ENCODE measurements at places on chromosomes 4 and X.
A peak's percentile ranks its signal among the peaks of the same experiment; 100 is the strongest.

- no peak for DNase-seq
Measured at GRCh38 chr4:92501456-92501855, 197.7 kb downstream of the GRID2 start.

GRCh38 chr4:155914782-155915181 lies 11.3 kb downstream of the TDO2 start:
- no peak for DNase-seq

- DNase-seq: no peak
Measured at GRCh38 chr4:150145946-150146340, 67.7 kb downstream of the DCLK2 start.

GRCh38 chrX:78514852-78515251 lies 144.3 kb downstream of the RTL3 start:
- DNase-seq: no peak

DNA sequence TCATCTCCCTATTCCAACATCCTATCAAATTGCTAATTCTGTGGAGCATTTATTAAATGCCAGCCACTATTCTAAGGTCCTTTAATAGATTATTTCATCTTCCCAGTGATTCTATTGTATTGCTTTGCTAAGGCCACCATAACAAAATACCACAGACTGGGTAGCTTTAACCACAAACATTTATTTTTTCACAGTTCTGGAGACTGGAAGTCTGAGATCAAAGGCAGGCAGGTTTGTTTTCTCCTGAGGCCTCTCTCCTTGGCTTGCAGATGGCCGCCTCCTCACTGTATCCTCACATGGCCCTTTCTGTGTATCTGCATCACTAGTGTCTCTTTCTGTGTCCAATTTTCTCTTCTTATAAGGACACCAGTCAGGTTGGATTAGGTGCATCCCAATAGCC lies 64.5 kb downstream of the CPE start:
- DNase-seq: no peak

DNA sequence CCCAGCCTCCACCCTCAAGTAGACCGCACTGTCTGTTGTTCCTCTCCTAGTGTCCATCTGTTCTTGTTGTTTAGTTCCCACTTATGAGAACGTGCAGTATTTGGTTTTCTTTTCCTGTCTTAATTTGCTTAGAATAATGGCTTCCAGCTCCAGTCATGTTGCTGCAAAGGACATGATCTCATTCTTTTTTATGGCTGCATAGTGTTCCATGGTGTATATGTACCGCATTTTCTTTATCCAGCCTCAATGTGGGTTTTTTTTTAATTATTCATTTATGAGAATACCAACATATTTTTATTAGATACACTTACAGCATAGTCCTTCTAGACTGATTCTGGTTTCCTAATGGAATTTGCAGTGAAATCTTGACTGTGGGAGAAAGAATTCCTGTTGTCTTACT lies 1.3 kb downstream of the VMA21 start:
- no peak for DNase-seq

DNA sequence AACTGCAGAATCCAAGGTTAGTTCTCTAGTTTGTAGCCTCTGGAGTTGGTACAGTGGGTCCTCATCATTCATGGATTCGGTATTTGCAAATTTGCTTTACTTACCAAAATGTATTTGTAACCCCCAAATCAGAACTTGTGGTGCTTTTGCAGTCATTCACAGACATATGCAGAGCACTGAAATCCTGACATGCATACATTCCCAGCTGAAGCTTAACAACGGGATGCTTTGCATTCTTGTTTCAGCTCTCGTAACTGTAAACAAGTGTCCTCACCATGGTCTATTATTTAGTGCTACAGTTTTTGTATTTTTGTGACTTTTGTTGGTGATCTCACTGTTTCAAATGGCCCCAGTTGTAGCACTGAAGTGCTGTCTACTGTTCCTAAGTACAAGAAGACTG lies 16.1 kb downstream of the BEND4 start:
- DNase-seq: no peak

- DNase-seq: no peak
Measured at GRCh38 chrX:19280636-19281035, 63.1 kb upstream of the PDHA1 start.

GRCh38 chrX:132631579-132632232 lies 142.9 kb upstream of the MBNL3 start:
- DNase-seq: no peak

DNA sequence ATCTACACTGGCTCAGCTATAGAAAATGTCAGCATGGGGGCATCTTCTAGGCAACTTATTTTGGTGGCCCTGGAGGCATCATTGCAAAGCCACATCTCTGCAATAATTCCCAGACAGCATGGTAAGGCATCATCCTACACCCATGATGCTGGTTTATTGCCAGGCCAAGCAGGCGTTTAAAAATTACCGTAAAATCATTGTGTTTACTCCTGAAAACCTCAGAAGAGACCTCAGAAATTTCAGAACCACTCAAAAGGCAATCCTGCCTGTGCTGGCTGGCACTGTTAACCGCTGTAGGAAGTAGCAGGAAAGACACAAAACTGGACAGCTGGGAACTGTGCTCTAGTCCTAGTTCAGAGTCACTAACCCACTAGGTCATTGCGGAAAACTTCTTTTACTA lies 63.2 kb downstream of the MID1 start:
- no peak for DNase-seq

DNA sequence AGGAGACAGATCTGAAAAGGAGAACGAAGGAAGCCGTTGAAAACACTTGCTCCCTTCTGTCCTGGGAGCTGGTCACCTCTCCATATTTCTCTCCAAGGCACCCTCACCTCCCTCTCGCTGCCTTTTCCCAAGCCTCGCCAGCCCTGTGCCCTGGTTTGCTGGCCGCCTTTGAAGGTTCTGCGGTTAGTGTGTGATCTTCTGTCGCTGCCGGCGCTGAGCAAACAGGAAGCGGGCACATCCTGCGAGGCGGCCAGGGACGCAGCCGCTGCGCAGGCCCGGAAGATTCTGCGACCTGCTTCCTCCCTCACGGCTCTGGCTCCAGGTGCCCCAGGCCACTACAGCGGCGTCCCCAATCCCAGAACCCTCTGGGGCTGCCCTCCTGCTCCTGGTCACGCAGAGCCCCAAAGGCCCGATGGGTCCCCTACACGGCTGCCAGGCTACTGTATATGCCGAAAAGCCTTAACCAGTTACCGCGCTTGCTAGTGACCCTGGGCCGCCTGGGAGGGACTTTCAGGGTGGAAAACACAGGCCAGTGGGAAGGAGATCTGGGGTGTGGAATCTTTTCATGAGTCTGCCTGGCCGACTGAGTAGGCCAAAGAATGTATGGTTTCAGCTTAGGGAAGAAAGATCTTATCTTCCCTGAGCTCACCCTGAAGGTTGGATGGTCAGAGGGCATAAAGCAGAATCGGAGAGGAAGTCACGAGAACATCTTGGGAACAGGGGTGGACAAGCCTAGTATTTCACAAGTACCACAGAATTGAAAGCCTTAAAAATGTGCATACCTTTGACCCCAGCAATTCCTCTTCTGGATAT lies 2.3 kb upstream of the SASH3 start:
- peak; percentile 70 for DNase-seq

GRCh38 chr4:5357870-5358269 lies 306.6 kb downstream of the STK32B start:
- no peak for DNase-seq

DNA sequence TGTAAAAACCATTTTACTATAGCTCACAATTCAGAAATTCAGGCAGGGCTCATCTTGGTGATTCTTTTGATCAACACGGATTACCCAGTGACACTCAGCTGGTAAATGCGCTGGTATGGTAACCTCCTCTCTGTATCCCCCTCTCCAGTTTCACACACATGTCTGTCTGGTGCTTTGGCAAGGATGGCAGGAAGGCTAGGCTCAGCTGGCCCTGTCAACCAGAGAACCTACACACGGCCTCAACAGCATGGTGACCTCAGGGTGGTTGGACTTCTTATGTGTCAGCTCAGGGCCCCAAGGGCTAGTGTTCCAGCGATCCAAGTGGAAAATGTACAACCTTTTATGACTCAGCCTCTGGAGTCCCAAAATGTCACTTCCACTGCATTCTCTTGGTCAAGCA lies 55.7 kb upstream of the EOLA2 start:
- no peak for DNase-seq

DNA sequence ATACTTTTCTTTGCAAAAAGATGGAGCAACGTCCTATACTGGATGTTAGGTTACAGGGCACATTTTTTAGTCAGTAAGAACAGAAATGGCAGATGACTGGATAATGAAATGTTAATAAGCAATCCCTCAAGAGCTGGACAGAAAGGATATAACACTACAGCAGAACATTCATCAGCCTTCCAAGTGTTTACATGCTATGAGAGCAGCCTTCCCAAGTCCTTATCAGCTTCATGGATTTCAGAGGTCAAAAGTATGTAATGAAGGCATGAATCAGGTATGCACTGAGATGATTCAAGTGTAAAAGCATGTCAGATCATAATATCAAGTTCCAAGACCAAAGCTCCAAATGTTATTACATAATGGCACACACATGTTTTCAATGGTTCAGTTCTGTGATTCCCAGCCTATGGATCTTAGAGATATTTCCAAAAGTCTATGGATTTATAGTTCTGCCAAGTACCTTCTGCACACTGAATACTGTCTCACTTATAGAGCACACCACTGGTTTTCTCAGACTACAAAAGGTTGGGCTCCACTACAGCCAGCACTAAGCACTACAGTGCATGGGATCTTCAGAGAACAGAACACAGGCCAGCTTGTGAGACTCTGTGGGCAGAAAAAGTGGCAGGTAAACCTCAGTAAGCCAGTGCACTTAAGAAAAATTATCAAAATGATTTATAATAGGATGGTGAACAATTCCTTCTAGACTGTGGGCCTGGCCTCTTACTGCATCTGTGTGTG lies 49.2 kb downstream of the GPC4 start:
- no peak for DNase-seq

GRCh38 chr4:128832243-128832625 lies 22.7 kb downstream of the JADE1 start:
- DNase-seq: no peak

GRCh38 chrX:136497556-136498052 lies at the start of gene HTATSF1:
TSS of gene HTATSF1 (plus strand) at chrX:136497592. CDS start at chrX:136497685, 93 bp downstream.
- no peak for DNase-seq

- no peak for DNase-seq
Measured at GRCh38 chr4:40190019-40190418, 6.8 kb upstream of the RHOH start.

GRCh38 chrX:97474933-97475332 lies 591.2 kb downstream of the RPA4 start:
- DNase-seq: no peak

DNA sequence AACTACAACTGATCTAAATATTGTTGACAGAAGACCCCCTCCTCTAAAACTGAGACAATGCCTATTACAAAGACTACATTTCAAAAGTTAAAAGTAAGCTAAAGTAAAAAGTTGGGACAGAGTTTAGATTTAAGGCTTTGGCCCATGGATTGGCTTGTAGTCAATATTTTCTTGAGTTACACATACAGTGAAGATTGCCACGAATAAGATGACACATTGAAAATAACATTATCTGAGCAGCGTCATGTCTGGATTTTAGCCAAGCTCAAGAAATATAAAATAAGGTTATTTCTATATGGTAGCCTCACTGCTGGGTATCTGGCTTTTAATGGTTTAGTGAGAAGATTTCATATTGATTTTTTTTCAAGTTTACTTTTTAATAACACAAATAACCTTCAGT lies 266.2 kb upstream of the LDB2 start:
- no peak for DNase-seq

DNA sequence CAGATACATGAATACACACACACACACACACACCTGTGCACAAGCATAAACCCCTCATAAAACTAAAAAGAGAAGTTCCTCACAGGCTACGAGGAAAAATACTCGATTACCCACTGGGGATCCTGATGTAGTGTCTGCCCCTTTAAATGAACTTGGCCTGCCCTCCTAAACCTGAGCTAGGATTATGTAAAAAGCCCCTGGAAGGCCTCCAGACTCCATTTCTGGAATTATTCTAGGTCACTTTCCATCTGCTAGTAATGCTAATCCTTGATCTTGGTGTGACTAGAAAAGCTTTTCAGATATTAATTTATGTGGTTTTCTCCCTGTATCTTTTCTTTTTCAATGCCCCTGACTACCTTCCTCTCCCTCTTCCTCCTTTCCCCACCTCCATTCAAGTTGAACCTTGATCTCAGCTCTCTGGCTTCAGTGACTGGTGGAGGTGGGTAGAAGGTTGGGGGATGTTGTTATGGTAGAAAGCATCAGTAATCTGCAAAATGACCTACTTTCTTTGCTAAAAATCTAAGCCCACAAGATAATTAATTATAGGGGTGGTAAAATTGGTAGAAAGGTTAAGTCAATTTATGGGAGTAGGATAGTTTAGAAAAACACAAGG lies 25.5 kb upstream of the ZNF330 start:
- no peak for DNase-seq

- no peak for DNase-seq
Measured at GRCh38 chrX:108397627-108398391, 40.4 kb downstream of the COL4A6 start.

DNA sequence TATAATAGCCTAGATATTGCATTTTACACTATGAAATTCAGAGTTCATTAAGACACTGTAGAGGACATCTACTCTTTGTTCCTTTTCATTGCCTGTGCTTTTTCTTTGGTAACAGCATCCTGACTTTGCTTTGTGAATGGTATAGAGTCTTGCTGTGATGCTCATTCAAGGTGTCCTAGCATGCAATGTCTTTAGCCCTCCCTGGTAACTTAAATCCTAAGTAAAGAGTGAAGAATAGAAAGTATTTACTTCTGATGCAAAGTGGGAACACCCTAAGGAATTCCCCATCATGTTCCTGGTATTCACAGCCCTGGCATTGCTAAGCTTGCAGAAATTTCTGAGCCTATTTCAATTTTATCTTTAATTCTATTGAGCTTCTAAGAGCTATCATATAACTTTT lies 400.1 kb downstream of the FAT4 start:
- no peak for DNase-seq

- DNase-seq: no peak
Measured at GRCh38 chrX:81301877-81302276, 100.0 kb downstream of the SH3BGRL start.

DNA sequence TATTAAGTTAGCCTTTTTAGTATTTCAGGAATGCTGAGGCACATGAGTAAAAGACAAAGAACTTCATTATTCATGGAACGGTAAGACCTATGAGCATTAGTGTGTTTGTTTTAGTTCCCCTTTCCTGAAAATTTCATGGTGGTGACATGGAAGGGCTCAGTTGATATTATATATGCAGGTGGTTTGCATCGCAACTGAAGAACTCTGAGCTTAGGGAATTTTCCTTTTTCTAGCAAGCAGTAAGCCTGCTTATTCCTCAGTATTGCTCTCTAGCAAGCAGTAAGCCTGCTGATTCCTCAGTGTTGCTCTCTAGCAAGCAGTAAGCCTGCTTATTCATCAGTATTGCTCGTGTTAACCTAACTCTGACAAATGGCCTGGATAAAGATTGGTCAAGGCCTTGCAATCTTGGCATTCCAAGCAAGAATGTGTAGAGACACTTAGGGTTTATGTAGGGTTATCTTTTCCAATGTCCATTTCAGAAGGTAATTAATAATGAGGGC lies 37.7 kb upstream of the MAGEB18 start:
- DNase-seq: no peak

DNA sequence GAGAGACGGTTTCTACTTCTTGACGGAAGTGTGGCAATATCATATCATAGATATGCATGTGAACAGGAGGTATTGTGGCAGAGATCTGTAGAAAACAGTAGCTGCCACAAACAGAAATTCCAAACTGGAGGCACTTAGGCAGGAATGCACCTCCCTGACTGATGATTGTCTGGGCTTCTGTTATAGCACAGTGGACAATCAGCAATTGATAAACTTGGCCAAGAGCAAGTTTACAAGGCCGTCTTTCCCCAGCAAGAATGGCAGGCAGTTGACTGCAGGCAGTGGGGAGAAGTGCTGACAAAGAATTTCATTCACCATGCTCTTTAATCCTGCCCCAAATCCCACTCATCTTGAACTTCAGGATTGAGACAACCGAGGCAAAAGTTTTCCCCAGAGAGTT lies 114.4 kb upstream of the STOX2 start:
- no peak for DNase-seq
